ENCODE measurements at places on chromosomes 1 and 21.

- no peak for DNase-seq
These were observed 30.3 kb downstream of the WNT4 start for GRCh38 chr1:22112554-22112953.

DNA sequence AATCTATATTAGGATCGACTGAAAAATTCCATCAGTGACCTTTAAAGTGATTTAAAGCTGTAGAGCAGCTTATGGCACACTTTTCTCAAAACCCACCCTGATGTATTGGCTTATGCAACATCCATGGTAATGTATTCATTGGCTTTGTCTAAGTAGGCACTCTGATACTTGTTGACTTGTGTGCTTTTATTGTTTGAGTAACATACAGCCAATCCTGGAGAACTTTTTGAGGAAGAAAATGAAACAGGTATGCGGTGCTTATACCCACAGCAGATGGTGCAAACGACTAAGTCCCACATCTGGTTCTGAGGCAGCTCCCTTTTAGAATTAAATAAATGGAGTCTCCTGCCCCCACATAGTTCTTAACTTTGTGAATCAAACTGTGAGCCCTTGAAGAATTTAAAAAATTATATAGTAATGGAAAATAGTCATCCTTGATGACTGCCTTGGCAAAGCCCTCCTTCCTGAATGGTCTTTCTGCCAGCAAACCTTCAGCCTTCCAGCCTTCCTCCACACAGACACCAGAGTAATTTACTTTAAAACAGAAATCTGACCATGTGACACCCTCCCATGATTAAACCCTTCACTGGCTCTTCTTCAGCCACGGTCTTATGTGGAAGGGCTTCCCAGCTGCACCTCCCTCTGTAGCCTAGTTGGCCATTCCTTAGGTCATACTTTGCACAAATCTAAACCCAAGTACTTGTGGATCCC lies 116.0 kb downstream of the BCAR3 start:
- DNase-seq, result no peak

DNA sequence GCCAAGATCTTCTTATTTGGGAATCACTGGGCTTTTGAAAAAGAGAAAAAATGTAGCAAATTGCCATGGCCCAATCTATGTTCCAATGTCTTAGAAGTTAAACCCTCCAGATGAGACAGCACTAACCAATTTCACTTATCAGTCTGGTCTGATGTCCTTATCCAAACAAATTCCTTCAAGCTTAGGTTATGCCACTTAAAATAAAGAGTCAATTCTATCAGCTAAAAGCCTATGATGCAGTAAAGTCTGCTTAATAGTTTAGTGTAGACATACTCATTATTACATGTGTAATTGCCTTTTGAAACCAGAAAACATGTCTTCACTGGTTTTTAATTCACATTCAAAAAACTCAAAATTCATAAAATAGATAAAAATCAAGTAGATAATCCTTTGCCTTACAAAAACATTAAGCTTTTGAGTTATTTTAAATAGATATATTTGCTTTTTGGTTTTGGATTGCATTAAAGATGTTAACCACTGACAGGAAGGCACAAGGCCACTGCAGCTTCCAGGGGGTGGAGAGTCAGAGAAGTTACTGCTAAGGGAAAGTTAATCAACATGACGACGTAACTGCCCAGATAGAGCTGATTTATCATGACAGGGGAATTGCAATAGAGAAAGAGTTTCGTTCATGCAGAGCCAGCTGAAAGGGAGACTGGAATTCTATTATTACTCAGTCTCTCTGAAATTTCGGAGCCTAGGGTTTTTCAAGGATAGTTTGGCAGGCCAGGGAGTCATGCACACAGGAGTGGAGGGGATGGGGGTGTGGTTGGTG lies 106.1 kb downstream of the MAP3K21 start:
- no peak for DNase-seq

- no peak for DNase-seq
These were observed 88.8 kb downstream of the TGFBR3 start for GRCh38 chr1:91797164-91797563.

GRCh38 chr1:197961933-197962332 lies 44.8 kb downstream of the LHX9 start:
- no peak for DNase-seq

- DNase-seq, result no peak
These were observed 18.0 kb downstream of the PTPRU start for GRCh38 chr1:29254346-29254745.

- no peak for DNase-seq
These were observed 42.4 kb upstream of the LRRC52 start for GRCh38 chr1:165501330-165501969.

DNA sequence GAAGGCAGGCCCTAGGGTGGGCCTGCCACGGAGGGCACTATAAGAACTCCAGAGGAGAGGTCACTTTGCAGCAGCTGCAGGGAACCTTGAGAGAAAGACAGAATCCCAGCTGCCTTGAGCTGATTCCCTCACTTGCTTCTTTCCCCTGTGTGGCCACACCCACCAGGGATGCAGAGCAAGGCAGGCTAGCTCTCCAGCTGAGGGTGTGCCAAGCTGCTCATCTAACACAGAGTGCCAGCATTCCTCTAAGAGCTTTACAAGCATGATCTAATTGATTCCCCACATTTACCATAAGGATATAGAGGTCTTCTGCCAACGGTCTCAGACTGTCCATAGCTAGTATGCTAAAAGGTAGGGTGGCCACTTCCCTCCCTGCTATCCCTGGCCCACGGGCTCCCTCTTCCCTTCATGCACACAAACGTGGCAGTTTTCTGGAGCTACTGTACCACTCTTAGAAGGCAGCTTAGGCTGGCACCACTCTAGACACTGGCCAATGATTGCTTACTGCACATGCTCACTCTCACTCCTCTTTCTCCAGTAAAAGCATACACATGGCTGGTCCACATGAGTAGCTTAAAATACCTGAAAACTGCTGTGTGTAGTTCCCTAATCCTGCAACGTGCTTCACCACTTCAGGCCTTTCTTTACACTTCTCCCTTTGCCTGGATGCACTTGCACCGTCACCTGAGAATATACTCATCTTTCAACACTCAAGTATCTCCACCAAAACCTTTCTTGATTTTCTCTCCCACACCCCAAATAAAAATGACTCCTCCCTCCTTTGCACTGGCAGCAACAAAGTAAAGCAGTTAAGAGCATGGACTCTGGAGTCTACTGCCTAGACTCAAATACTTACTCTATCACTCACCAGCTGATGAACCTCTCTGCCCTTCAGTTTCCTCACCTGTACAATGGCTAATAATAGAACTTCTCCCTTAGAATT lies 57.7 kb downstream of the DMAP1 start:
- no peak for DNase-seq

GRCh38 chr1:193102662-193103061 lies 2.6 kb downstream of the GLRX2 start:
- no peak for DNase-seq

GRCh38 chr1:86227026-86227425 lies 70.5 kb upstream of the COL24A1 start:
- DNase-seq, result no peak

GRCh38 chr1:186239171-186239570 lies 135.9 kb downstream of the TPR start:
- DNase-seq, result no peak

DNA sequence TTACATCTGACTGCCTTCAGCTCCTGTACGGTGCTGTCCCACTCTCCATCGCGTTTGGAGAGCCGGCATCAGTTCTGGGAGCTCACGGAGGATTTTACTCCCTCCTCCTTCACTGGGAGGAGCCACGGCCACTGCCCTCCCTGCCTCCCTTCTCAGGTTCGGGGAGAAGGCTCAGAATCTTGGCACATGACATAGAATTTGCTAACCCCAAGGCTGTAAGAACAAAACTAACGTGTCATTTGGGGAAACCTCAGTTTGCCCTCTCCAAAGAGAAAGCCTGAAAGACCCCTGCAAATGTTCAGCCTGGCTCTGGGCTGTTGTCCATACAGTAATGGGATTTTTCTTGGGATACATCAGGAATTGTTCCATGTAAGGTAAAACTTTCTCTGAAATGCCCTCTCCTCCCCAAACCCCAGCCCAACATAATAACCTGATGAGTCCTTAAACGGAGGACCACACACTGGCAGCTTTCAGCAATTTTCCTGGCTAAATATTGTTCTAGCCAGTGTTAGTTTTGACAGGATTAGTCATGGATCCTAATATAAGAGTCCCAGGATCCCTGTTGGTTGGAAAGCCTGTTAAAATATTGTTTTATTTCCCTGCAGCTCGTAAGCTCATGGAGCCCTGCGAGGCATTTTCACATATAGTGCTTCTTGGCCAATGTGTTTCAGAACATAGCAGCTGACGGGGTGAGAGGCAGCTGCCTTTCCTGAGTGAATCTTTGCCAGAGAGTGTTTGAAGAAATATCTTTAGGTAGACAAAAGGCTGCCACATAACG lies 98.8 kb downstream of the RHOU start:
- DNase-seq, result no peak

GRCh38 chr1:79811173-79811572 lies 804.6 kb upstream of the ADGRL4 start:
- no peak for DNase-seq

DNA sequence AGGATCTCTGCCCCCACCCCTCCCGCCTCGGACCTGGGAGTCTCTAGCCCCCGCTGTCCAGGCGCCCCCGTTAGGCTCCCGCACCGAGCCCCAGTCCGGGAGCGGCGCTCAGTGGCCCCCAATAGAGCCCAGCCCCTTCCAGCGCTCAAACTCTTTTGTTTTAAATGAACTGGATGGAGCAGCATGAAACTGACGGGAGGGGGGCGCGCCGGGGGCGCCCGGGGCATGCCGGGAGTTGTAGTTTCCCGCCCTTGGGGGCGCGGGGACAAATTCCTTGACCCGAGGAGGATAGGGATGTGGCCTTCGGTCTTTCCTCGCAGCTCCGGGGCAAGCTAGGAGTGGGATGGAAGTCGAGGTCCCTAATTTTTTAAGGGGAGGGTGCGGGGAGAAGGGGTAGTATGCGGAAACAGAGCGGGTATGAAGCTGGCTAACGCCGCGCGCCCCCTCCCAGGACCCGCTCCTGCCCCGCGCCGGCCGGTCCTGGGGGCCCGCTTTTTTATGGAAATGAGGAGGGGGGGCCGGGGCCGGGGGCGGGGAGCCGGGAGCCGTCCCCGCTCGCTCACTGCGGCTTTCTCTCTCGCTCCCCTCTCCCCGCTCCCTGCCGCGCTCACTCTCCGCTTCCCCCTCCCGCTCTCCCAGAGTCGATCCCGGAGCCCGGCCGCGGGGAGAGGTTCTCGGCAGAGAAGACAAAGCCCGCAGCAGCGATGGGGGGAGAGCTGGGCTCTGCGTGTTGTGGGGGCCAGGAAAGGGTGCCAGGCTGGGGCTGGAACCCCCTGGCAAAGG lies at the start of gene MEX3A:
MEX3A (minus strand) TSS at position 157 of the 783 bp plus-strand sequence. CDS start 467 bp downstream, outside the sequence.
- peak; percentile 41 for DNase-seq

GRCh38 chr1:188889166-188889565 lies 1588.5 kb downstream of the BRINP3 start:
- DNase-seq, result no peak

DNA sequence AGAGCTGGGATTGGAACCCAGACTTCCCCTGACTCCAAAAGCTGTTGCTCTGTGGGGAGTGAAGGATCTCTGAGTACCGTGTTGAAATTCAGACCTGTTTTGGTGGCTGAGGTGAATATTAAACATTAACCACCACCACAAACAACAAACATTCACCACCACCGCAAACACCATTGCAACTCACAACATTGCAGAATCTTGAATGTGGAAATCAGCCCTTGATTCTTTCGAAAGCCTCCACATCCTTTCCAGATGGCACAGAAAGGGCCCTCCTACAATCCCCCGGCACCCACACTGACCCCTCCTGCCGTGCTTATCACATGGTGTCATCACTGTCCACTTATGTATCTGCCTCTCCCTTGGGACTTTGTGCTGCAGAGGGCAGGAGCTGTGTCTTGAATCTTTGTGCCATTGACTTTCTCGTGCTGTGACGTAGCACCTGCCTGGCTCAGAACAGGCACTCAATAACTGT lies 1.4 kb downstream of the CDA start:
- DNase-seq, result no peak

DNA sequence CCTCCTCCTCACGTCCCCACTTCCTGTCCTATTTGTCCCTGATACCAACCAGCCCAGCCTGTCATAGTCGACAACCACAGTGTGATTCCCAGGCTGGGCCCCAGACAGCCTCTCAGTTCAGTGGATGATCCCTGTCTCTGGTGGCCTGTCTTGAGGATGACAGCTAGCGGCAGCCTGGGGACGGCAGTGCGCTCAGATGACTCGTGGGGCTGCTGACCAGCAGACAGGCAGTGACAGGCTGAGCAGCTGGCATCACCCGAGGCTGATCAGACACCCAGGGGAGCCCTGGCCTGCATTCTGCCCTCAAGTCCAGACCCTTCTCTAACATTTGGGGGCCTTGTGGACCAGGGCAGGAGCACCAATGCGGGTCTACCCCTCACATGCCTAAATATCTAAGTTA lies 21.0 kb downstream of the NKAIN1 start:
- no peak for DNase-seq

GRCh38 chr1:40606194-40606593 lies 59.3 kb downstream of the RIMS3 start:
- DNase-seq, result no peak

GRCh38 chr1:88612292-88612691 lies 71.8 kb upstream of the PKN2 start:
- no peak for DNase-seq

GRCh38 chr1:227915564-227916553 lies 31.9 kb downstream of the WNT9A start:
- DNase-seq, result no peak

GRCh38 chr1:243409284-243409683 lies 153.4 kb downstream of the SDCCAG8 start:
- DNase-seq, result no peak

GRCh38 chr1:3056641-3057040 lies 12.4 kb upstream of the PRDM16 start:
- DNase-seq, result no peak

- no peak for DNase-seq
These were observed 17.9 kb upstream of the CSF1 start for GRCh38 chr1:109892561-109893368.

DNA sequence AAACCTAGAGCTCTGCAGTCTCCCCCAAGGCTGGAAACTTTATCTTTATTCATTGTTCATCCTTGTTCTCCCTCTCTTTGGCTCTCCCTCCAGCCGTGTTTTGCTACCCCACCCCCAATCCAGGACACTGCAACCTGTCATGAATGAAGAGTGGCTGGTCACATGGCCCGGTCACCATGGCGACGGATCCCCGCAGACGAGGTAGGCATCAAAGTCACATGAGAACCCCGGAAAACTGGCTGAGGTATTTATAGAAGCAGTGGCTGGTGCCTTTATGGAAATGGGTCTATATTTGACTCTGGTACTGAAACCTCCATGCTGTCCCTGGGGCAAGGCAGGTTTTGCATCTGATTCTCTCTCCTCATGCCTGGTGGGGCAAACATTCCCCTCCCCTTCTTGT lies 13.4 kb upstream of the SLC6A17 start:
- peak; percentile 28 for DNase-seq

- DNase-seq, result no peak
These were observed 33.0 kb downstream of the SH3BGR start for GRCh38 chr21:39484711-39485276.

Data from central memory CD4-positive, alpha-beta T cell (primary cell).